Activated T-cell treated with anti-CD3 and anti-CD28 coated beads, Interleukin-2, amount 50 U/mL, for 72 hours (primary cell): ENCODE measurements at places on chromosomes 4 and X.
A peak's percentile ranks its signal among the peaks of the same experiment; 100 is the strongest.

- DNase-seq: no peak
Measured at GRCh38 chr4:176498617-176499256, 179.0 kb downstream of the SPCS3 start.

DNA sequence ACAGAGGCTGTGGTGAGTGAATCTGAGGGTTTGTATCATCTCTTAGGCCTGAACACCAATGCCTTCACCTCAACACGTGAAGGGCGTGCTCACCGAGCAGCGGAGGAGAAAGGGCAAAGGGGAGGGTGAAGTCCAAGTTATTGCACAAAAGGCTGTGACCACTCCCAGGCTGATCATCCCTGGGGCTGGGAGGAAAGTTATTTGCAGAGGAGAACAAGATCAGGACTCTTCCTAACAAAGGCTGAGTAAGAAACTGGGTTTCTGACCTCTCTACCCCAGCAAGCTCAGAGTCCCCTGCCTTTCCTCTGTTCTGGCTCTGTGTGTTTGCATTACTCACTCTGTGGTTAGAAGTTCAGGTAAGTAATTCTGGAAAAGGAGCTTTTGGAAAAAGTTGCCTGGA lies 366.3 kb upstream of the CXorf51A start:
- DNase-seq: no peak

DNA sequence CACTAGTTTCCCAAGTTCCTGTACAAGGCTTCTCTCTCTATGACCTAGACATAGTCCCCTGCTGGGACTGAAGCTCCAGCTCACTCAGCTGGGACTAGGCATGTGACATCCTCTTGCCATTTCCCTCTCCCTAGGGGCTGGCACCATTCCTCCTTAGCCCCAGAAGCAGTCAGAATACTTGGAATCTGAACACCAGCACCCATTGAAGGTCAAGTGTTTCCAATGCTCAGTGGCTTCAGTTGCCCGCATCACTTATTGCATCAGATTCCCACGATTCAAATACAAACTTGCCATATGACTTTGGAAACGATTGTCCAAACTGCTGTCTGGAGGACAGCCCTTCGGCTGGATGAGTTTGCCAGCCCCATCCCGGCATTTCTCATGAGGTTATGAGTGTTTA lies 65.5 kb upstream of the HOPX start:
- no peak for DNase-seq

DNA sequence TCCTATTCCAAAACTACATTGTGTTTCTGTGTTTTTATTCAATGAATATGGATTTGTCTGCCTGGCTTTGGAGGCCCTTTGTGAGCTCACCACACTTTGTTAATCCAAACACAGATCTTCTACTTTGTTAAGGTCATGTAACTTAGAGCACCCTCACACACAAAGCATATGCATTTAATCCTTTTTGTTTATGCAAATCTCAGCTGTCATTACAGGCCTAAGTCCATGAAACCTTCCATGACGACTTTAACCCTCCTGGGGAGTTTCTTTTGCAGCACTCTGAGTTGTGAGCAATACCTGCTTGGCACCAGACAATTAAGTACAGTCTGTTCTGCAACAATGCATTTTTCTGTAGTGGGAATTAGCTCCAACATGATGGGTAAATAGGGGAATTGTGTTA lies 14.9 kb downstream of the CCSER1 start:
- no peak for DNase-seq

GRCh38 chr4:149952716-149953115 lies 125.5 kb upstream of the DCLK2 start:
- DNase-seq: no peak

GRCh38 chr4:138078253-138078652 lies 163.9 kb downstream of the SLC7A11 start:
- no peak for DNase-seq

DNA sequence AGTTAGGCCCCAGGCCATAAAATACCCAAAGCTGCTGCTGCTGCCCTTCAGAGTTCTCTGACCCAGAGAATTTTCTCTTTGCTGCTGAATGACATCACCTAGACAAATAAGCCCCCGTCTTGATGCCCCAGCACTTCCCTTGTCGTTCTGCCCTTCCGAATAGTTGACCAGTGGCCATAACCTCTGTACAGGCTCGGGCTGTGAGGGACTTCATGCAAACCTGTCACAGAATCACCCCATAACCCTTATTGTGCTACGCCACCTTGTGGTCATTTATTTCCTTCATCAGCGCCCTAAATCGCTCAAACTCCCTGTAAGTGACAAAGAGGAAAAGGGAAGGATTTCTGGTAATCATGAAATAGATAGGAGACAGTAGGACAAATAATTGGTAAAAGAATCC lies 18.8 kb downstream of the SPACA5 start:
- peak; percentile 39 for DNase-seq

DNA sequence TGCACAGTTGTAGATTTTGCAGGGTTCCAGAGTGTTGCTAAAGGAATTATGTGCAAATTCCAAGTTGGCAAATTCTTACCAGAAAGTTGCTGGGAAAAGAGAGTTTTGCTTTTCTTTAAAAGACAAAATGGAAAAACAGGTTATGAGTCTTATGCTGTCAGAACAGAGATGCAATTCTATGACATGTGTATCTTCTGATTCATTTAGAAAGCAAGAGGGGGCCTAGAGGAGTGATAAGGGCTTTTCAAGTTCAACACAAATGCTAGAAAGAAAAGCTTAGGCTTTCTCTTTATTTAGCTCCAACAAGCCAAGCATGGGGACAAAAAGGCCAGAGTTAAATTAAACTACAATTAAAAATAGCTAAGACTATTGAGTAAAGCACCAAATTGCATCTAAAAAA lies 72.4 kb upstream of the GATB start:
- DNase-seq: no peak

DNA sequence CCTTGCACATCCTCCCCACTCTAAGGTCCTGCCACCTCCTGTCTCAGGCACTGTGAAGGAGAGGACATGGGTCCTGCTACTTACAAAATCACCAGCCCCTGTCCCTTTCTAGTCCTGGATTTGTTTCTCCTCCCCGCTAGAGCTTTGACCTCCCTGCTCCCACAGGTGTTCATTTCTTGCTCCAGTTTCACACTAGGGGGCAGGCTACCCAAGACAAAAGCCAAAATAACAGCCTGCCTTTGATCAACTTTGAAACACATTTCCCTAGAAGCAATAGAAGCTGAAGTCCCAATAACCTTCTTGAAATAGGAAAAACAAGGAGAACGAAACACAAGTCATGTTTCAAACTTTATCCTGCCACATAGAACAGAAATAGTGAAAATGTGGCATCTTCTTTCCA lies 164.4 kb downstream of the QDPR start:
- peak; percentile 29 for DNase-seq

DNA sequence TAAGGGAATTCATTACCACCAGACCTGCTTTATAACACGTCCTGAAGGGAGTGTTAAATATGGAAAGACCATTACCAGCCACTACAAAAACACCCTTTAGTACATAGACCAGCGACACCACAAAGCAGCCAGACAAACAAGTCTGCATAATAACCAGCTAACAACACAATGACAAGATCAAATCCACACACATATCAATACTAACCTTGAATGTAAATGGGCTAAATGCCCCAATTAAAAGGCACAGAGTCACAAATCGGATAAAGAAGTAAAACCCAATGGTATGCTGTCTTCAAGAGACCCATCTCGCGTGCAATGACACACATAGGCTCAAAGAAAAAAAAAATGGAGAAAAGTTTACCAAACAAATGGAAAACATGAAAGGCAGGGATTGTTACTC lies 36.9 kb downstream of the FGF16 start:
- no peak for DNase-seq

DNA sequence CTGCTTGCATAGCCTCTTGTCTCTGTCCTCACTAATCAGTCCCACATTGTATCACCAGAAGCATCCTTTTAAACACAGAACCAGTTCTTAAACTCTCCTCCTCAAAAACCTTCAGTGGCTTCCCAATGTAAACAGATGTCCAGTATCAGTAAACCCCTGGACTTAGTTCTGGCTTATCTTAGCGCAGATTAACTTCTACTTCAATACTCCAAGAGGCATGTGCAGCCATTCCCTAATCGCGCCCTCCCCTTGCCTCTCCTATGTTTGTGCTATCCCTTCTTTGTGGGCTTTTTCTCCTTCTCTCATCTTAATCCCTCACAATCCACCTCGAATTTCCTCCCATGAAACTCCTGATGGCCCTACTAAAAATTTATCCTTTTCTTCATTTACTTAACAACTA lies 193.8 kb downstream of the FBXO8 start:
- DNase-seq: no peak

- DNase-seq: no peak
Measured at GRCh38 chrX:19630228-19630627, 114.9 kb upstream of the MAP3K15 start.

DNA sequence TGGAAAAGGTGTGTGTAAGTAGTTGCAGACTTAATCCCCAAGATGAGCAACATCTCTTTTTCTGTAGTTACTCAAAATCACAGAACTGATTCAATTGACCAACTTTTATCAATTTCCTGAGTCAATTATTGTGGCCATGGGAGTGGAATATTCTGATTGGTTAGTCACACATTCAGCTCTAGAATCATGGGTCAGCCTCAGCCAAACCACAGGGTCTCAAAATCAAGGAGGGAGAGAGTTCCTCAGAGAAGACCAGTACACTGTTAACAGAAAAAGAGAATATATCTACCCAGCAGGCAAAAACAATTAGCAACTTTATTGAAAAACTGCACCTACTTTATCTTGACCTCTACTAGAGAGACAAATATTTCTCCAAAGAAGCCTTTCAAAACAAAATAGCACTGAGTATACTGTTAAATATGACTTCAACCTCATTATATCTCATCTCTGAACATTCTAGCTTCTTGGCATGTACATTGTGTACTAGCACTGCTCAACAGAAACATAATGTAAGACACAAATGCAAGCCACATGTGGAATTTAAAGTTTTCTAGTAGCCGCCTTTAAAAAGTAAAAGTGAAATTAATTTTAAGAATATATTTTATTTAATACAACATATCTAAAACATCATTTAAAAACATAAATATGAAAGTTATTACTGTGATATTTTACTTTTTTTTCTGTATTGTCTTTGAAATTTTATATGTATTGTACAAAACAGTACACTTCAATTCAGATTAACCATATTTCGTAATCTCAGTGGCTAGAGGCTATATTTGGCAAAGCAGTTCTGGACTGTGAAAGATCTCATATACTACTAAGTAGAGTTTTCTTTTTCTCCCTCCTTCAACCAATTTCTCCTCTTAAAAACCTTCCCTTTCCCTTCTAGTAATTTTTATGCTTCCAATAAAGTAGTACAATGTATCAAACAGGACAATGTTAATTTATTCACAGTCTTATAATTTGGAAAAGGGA lies 11.8 kb upstream of the LCORL start:
- DNase-seq: no peak

- no peak for DNase-seq
Measured at GRCh38 chr4:10272511-10272910, 155.9 kb upstream of the WDR1 start.

GRCh38 chr4:183182873-183183725 lies 84.0 kb downstream of the WWC2 start:
- DNase-seq: peak; percentile 23

DNA sequence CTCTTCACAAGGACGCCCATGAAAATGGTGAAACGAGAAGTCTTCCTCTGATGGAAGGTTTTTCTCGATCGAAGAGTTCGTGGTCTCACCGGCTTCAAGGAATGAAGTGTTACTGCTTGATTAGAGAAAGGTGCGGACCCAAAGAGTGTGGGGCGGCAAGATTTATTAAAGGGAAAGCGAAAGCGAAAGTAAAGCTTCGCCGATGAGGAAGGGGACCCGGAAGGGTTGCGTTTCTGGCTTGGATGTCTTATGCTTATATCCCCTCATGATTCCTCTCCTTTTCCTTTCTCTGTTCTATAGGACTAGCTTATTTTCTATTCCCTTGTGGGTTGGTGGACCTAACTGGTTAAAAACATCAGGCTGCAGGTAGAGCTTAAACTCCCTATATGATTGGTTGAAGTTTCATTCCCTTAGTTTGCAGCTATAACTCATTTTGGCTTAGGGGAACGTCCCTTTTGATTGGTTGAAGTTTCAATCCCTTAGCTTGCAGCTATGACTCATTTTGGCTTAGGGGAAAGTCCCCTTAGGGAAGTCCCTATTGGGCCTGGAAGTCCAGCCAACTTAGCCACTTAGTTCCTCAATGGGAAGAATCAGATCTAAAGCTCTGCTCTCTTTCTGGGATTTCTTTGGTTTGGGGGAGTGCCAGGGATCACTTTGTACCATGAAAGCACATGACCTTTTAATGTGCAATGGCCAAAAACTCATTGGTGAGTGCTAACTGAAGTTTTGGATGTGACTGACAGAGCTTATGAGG lies 1025.0 kb upstream of the PCDH10 start:
- no peak for DNase-seq

DNA sequence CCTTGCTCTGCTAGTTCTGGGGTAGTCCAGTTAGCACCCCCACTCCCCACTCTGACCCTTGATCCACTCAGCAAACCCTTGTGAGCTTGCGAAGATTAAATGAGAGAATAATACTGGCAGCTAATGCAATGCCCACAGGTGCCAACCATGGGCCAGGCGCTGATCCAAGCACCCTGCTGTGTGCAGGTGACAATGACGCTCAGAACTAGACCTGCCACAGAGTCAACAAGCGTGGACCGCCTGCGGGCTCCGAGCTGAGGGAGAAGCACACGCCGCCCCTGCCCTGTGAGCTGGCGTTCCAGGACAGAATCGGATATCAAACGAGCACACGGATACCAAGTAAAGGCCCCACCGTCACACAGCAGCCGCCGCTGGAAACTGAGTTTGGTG lies 129.2 kb downstream of the FAM53A start:
- DNase-seq: no peak

DNA sequence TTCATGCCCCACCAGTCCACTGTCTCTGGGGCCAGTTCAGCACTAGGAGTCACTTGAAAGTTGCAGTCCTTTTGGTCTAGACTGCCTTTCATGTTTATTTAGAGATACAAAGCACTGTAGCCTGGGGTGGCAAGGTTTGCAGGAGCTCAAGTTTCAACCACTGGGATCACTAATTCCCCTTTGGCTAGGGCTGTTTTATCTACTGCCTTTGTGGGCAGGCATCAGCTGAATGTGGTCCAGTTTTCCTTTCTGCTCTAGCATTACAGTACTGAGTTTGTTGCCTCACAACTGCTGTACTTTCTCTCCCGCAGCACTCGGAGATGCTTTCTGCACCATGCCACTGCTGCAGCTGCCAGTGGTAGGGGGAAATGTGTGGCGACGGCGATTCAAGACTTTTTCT lies 222.3 kb upstream of the HDX start:
- no peak for DNase-seq

DNA sequence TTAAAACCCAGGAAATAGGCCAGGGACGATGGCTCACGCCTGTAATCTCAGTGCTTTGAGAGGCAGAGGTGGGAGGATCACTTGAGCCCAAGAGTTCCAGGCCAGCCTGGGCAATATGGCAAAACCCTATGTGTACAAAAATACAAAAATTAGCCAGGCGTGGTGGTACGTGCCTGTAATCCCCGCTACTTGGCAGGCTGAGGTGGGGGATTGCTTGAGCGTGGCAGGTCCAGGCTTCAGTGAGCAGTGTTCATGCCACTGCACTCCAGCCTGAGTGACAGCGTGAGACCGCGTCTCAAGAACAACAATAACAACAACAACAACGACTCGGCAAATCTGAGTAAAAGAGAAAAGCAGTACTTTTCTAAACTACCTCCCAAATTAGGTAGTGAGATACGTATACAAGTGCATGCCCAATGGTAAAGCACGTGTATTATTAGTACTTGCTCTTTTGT lies 13.0 kb upstream of the NDUFC1 start:
- no peak for DNase-seq

- DNase-seq: no peak
Measured at GRCh38 chr4:130922955-130923354, 1827.0 kb downstream of the C4orf33 start.
